NB4 (cell line): ENCODE measurements at places on chromosomes 16 and 17.

GRCh38 chr16:53953336-53953735 is 249.4 kb downstream of the FTO start:
- no peak for DNase-seq

DNA sequence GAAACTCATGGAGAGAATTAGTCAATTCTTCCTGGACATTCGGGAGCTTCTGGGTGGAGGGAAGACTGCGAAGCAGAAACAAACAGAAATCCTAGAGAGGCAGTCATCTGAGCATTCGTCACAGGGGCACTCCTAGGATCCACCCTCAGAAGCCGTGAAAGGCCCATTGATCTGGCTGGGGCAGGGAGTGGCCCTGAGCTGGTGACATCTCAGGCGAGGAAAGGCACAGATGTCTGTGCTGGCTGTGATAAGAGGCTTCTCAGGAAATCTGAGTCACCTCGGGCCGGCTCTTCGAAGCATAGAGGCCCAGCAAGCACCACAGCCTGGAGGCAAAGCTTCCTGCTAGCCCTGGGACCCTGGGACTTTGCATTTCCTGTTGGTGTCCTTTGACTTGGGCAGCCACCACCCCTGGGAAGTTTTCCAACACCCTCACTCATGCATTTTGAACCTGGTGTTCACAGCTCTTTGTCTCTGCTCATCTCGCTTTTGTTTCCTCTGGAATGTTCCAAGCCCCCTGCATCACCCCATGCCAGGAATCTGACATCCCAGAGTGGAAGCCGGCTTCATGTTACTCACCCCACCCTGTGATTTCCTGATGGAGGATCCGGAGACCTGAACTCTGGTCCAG is 23.3 kb upstream of the CDRT4 start:
- DNase-seq: peak; percentile 14

DNA sequence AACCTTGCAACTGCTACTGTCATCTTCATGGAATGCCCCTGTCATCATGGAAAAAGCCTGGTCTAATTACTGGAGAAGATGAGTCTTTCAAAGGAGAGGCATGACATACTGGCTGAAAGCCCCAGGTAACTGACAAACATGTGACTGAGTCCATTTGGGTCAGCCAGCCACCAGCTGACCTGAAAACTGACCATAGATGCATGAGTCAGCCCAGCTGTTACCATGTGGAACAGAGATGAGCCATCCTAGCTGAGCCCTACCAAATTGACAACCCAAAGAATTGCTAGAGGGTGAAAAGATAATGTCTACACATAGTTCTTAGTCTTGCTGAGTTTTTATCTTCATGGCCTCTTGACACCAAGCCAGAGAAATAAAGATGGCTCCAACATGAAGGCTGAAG is 311.8 kb downstream of the UTP18 start:
- DNase-seq: no peak

GRCh38 chr16:11097094-11097786 is 152.9 kb downstream of the CLEC16A start:
- no peak for DNase-seq

- no peak for DNase-seq
These were observed 38.7 kb downstream of the TIMM22 start for GRCh38 chr17:1035546-1036170.
